ENCODE measurements at places on chromosomes 6 and 20.

DNA sequence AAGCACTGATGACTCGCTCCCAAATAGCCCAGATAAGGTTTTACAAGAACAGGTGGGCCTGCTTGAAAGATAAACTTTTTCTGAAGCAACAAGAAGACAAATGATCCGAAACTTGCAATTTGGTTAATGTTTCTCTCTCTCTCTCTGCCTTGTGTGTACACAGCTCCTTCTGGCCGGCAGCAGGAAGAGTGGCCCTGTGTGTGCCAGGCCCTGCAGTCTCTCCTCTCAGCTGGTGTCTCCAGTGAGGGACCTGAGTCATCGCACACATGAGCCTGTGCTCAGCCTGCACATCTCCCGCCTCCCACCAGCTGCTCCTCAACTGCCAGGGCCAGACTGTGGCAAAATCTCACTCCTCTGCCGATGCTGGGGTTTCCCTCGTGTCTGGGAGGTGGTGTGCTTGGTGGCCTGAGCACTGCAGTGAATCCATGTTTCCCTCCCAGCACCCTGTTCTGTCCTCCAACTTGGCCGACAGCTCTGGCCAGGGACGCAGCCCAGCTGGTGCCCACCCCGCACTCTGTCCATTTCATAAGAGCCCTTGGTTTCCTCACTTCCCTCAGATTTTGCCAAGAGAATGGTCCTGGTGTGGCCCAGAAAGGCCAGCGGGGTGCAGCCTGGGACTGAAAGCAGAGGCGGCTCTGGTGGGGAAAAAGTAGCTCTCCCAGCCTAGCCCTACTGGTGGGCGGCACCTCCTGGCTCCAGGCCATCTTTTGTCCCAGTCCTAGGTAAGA lies 49.4 kb downstream of the ERMARD start:
- DNase-seq: no peak

- no peak for DNase-seq
These were observed 108.1 kb downstream of the IRF4 start for GRCh38 chr6:499617-500016.

DNA sequence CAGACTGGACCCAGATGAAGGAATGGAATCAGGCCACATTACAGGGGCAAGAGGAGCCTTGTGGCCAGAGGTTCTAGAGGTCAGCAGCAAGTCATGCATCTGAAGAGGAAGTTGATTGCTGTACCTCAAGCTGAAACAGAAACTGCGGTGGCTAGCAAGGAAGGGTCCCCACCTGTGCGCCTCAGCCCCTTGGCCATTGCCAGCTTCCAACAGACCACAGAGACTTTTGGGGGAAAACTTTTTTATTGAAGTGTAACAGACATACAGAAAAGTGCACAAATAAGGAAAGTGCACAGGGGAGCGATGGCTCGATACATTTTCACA lies 26.8 kb upstream of the SLC9A8 start:
- DNase-seq: no peak

DNA sequence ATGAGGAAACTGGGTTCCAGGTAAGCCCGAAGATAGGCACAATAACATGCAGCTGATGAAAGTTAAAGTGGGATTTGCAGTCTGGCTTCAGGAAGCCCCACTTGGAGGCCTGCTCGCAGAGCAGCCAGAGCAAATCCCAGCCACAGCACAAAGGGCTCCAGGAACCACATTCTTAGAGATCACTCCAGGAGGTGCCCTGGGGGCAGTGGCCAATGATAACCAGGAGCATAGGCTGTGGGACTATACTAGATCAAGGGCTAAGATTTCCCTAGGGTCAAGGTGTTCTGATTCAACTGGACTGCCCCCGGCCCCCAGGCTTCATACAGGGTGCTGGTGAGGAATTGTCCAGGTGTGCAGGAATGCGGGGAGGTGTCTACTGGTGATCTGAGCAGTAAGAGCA lies 133.9 kb upstream of the PTPRT start:
- DNase-seq: no peak

DNA sequence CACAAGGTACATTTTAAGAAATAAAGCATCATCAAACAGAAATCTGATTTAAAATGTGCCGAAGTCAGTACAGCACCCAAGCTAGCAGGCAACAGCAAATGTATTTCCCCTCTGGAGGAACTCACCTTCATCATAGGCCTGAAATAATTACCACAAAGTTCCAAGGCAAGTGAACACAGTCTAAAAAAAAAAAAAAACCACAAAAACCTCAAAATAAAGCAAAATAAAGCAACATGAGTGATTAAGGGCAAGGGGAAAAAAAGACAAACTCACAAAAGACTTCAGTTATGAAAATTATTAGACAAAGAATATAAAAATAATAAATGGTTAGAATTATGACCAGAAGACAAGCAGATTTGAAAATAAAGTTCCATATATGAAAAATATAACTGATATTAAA lies 10.4 kb downstream of the GPR63 start:
- DNase-seq: no peak

- no peak for DNase-seq
These were observed 59.6 kb downstream of the EFCAB8 start for GRCh38 chr20:32918296-32918695.

- no peak for DNase-seq
These were observed at the start of gene STMND1 for GRCh38 chr6:17101422-17102257. TSS of gene STMND1 (plus strand) at chr6:17102050. CDS start at chr6:17102258, 208 bp downstream.

- DNase-seq: no peak
These were observed 68.3 kb downstream of the CD24 start for GRCh38 chr6:106906232-106906631.

- DNase-seq: no peak
These were observed 63.7 kb downstream of the ATXN1 start for GRCh38 chr6:16697437-16698161.

- no peak for DNase-seq
These were observed 67.7 kb upstream of the ZNFX1 start for GRCh38 chr20:49345524-49345923.

- no peak for DNase-seq
These were observed 258.8 kb downstream of the ZNF217 start for GRCh38 chr20:53334861-53335260.

DNA sequence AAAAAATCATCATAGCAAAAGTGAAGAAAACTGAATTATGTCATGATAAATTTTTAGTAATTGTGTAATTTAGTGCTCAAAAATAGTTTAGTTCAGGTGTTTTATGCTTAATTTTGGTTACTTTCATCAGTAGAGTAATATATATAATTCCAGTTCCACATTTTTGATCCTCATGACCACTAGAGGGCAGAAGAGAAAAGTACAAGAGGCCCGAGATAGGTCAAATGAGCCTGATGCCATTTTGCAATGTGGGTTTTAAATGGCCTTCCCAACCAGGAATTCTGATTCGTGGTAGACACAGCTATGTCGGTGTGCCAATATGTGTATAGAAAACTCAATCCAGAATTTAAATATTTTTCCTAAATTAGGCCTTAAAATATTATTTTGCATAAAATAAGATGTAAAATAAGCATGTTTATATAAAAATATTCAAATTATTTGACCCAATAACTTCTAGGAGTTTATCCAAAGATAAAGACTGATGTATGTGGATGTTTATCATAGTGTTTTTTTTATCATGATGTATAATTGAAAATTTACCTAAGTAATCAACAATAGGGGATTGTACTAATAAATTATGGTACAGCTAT lies 159.7 kb upstream of the RPS6KA2 start:
- DNase-seq: no peak

DNA sequence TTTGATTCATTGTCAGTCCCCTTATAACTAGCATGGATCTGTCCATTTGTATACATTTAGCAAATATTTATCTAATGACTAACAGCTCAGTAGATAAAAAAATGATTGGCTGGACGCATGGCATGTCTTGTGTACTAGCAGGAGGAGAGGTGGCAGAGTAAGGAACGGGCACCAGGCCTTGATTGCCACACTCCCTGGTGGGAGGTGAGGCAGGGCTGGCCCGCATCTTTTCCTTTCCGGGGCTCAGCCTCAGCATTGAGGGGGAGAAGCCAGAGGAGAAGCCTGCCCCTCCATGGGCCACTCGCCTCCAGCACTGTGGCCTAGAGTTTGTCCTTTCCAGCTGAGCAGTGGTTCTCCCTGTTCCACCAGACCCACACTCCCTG lies 84.9 kb upstream of the TMEM181 start:
- DNase-seq: no peak

DNA sequence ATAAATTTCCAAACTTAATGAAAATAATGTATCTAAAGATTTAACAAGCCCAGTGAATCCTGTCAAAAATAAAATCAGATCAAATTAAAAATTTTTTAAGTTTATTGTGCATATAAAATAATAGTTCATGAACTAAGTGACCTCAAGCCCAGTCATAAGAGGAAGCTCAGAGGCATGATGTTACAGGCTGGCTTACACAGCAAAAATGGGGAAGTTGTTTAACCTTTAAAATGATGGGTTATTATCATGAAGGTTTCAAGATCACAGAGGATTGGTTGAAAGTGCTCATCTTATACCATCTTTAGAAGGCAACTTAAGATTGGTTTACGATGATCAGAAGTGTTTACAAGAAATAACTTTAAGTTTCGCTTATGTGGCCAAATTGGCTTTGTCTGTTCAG lies 102.5 kb downstream of the PAK5 start:
- no peak for DNase-seq

DNA sequence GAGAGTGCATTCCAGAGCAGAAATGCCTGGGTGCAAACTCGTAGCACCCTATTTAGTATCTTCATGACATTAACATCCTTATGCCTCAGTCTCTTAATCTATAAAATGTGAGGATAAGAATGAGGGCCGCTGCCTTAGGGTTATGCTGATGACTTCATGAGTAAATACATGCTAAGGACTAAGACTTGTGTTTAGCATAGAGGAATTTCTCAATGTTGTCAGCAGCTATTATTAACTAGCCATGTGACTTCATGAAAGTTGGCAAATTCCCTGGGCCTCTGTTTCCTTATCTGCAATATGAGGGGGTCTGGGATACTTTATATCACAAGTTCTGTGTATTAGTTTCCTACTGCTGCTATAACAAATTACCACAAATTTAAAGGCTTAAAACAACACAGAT lies 108.1 kb upstream of the RIPOR2 start:
- DNase-seq: no peak

GRCh38 chr20:1207293-1207878 lies 4.1 kb downstream of the C20orf202 start:
- DNase-seq: no peak

GRCh38 chr6:166697113-166697512 lies 70.1 kb upstream of the RPS6KA2 start:
- no peak for DNase-seq

GRCh38 chr6:164628302-164628931 lies 681.0 kb downstream of the C6orf118 start:
- DNase-seq: no peak

DNA sequence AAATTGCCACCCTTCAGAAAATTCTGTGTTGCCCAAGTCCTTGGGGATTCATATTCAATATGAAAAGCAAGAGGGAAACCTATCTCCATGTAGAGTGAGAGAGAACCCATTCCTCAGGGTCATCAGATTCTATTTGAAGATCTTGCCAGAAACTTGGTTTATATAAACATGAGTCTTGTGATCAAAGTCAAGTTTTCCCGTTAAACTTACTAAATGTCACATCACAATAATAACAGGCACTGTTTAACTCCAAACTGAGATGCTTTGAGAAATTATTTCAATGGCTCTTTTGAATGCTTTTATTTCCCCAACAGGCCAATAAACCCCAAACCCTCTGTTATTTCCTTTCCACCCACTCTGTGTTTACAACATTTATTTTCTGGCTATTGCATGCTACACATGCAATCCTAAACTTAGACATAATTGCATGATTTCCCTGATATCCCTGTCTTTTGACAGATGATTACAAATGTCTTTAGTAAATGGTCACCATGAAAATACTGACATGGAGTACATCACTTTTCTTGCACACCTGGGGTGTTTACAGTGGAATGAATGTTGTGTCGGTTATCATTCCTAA lies 31.1 kb upstream of the SSTR4 start:
- no peak for DNase-seq

GRCh38 chr6:44064089-44064947 lies 62.9 kb downstream of the MRPL14 start:
- DNase-seq: no peak

DNA sequence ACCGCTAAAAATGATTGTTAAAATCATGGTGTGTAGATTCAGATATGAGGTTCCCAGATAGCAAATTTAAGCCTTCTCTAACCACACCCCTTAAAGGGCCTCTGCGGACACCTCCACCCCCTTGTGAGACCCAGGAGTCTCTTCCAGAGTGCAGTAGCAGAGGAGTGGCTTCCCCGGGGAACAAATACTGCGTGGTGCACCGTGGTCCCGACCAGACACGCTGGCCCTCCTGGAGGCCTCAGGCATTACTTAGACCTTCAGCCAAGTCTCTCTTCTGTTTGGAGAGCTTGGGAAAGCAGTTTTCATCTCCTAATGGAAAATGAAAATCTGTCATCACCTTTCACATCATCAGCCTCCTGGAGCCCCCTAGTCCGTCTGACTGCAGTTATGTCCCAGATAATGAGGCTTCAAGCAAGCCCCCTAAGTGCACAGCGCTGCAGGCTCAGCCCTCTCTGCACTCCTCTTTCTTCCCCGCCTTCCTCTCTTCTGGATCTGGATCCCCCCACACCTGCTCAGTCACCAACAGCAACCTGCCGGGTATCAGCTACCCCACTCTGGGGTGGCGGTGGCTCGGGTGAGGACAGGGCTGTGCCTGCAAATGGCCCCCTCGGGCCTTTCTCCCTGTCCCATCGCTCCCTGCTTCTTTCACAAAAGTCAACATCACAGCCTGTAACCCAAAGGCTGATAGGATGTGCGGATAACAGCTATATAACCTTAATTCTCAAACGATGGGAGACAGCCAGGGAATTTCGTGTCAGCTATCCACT lies 58.8 kb upstream of the TAGAP start:
- no peak for DNase-seq

DNA sequence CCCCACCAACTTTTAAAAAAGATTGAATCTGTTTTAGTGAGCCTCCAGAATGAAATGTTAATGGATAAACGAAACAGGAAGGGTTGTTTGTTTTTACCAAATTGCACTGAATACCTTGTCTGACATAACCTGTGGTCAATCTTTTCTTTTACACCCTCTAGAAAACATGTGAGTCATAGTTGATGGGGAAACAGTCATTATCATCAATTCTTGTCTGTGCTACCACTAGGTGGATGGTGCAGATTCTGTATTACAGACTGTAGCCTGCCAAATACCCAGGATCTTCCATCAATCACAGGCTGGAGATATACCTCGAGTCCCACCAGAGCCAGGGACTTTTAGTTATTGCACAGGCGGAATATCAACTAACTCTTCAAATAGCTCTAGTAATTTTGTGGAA lies 29.5 kb upstream of the PKIB start:
- DNase-seq: no peak

DNA sequence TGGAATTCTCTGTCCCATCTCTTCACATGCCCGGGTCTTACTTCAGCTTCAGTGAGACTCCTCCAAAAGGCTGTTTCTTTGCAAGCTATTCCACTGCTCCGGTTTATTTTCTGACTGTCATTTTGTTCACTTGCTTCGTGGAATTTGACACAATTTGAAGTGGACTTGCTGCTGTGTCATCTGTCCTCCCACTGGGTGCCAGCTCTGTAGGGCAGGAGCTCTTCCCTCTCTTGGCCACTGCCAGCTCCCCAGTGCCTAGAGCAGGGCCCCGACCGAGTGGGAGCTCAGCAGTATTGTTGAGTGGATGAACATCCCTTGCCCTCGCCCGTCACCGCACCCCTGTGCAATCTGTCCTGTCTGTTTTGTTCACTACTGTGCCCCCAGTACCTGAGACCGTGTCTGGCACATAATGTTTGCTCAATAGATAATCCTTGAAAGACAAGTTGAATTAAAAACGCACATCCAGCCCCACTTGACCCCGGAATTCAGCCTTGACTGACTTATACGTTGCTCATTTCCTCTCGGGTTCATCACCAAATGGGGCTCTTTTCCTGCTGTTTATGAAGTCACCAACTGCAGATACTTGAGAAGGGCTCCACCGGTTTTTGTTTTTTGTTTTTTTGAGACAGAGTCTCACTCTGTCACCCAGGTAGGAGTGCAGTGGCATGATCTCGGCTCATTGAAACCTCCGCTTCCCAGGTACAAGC lies 170.3 kb upstream of the KCNG1 start:
- DNase-seq: no peak

All from T-helper 9 cell (primary cell).